SHP77 (cell line): ENCODE measurements at places on chromosomes 3 and 15.

GRCh38 chr15:69735121-69735520 is 282.5 kb downstream of the RPLP1 start:
- DNase-seq, result no peak

GRCh38 chr3:153051427-153052095 is 110.5 kb upstream of the RAP2B start:
- DNase-seq, result no peak

GRCh38 chr15:64072812-64073211 is 20.8 kb downstream of the CIAO2A start:
- DNase-seq, result no peak

DNA sequence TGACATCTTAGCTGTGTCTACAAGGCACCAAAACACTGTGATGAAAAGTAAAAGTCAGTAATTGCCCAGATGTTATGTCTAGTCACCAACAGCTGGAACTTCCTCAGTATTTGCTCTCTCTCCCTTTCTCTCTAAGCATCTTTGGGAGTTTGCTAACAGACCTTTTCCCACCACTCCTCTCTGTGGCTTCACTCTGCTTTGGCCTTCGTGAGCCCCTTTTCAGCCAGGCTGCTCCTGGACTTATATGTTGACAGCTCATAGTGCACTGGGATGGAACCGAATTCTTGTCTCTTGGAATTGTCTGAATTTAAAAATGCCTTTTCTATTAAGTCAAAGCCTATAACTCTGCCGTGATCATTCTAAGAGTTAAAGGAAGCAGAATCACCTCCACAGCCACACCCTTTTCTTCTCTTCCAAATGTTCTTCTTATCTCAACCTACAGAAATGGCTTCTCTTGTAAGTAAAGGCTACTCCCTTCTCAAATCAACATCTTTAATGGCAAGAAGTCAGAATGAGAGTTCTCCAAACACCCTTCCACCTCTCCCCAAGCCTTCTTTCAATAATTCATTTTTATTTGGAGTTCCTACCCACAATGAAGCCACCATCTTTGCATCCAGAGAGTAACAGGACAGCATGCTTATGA is 17.2 kb upstream of the FOXP1 start:
- no peak for DNase-seq

GRCh38 chr3:71107926-71108325 is 475.6 kb downstream of the FOXP1 start:
- no peak for DNase-seq

DNA sequence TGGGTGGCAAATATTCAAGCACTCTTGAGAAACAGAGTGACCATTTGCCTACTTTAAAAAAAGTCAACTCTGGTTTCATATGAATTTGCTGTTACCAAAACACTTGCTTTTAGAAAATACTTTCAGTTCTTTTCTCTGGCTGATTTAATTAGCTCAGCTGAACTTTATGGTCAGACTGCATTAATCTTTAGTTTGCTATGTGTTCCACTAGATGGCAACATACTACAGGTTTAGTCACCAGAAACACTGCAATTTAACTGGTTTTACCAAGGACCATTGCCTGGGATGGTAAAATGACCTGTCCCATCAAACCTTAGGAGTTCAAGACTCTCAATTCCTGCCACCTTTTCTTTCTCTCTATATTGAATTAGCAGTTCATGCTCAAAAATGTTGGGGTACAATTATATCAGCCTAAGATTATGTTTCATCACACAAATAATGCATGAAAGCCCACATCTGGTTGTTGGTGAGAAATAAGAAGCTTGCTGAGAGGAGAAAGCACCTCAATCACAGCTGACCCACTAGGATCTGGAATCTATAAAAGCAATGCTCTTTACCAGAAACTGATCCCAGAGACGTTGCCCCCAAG is 14.2 kb downstream of the EIF4E3 start:
- peak; percentile 62 for DNase-seq

GRCh38 chr15:40438712-40439111 is 2.0 kb upstream of the BAHD1 start:
- no peak for DNase-seq

- DNase-seq, result peak; percentile 73
These were observed 5.6 kb upstream of the FEM1B start for GRCh38 chr15:68271854-68272471.

DNA sequence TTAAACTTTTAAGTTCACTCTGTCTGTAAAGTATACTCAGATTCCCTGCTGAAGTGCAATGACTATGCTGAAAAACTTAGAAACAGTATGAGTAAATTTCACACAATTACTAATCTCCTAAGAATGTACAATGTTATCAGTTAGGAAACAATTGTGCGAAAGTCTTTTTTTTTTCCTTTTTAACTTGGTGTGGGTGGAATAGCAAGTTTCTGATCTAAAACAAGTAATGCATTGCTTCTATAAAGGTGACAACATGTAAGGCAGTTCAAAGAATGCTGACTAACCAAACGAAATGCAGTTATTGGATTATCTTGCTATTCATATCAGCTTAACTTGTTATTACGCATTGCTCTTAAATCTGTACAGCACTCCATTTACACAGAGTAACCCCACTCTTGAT is 19.3 kb upstream of the SLC12A8 start:
- DNase-seq, result no peak

DNA sequence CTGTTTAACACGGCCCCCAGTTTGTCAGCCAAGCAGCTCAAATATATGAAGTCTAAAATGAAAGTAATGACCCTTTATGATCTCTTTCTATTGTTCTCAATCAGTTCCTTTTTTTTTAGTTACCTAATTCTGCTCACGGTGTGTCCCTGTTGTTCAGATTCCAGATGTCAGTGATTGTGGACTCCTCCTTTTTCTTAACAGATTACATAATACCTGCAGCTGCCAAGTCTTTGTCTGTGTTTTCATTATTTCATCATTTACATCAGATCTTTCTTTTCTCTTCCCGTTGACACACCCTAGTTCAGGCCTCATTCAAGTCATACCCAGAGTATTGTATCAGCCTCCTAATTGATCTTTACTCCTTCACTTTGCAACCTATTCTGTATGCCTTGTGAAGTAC is 56.1 kb upstream of the SKIL start:
- no peak for DNase-seq

- DNase-seq, result no peak
These were observed 48.1 kb downstream of the STARD5 start for GRCh38 chr15:81275711-81276392.

DNA sequence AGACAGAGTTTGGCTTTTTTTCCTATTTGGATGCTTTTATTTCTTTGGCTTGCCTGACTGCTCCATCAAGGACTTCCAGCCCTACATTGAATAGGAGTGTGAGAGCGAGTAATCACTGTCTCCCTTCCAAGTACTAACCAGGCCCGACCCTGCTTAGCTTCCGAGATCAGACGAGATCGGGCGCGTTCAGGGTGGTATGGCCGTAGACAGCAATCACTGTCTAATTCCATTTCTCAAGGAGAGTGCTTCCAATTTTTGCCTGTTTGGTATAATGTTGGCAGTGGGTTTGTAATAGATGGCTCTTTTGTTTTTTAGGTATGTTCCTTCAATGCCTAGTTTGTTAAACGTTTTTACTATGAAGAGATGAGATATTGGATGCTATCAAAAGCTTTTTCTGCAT is 125.0 kb upstream of the PEX5L start:
- no peak for DNase-seq

- no peak for DNase-seq
These were observed 22.5 kb upstream of the KCNMB2 start for GRCh38 chr3:178513546-178514380.

- no peak for DNase-seq
These were observed 14.6 kb downstream of the HDC start for GRCh38 chr15:50250760-50251394.
